ENCODE measurements at places on chromosomes 3 and 15.

- DNase-seq: no peak
These were observed 287.8 kb upstream of the UMPS start for GRCh38 chr3:124442463-124442862.

- no peak for DNase-seq
These were observed 248.3 kb upstream of the CCDC54 start for GRCh38 chr3:107128946-107129345.

DNA sequence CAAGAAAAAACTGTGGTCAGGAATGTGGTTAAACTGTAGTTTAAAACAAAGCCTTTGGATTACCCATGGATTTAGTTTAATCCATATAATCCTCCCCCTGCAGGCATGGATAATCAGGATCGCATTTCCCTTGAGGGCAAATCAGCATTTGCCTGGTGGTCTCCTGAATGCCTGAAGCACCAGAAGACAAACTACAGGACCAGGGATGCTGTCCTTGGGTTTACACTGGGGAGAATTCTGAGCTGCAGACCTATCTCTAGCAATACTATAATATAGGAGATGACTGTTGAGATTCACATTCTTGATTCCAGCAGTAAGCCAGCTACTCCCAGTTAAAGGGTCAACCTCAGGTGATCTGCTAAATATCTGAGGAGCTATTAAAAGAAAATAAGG is 10.6 kb downstream of the PIK3CB start:
- no peak for DNase-seq

- no peak for DNase-seq
These were observed at the start of gene STAB1 for GRCh38 chr3:52494886-52495495. STAB1 (plus strand) TSS chr3:52495338; CDS start chr3:52495414, 76 bp downstream.

GRCh38 chr3:157089455-157090221 is 70.3 kb downstream of the CCNL1 start:
- no peak for DNase-seq

GRCh38 chr3:175495331-175495730 is 636.2 kb downstream of the NAALADL2 start:
- DNase-seq: no peak

GRCh38 chr3:139574026-139574947 is 34.7 kb upstream of the RBP1 start:
- no peak for DNase-seq

GRCh38 chr15:85615930-85616329 is 178.8 kb downstream of the KLHL25 start:
- no peak for DNase-seq

DNA sequence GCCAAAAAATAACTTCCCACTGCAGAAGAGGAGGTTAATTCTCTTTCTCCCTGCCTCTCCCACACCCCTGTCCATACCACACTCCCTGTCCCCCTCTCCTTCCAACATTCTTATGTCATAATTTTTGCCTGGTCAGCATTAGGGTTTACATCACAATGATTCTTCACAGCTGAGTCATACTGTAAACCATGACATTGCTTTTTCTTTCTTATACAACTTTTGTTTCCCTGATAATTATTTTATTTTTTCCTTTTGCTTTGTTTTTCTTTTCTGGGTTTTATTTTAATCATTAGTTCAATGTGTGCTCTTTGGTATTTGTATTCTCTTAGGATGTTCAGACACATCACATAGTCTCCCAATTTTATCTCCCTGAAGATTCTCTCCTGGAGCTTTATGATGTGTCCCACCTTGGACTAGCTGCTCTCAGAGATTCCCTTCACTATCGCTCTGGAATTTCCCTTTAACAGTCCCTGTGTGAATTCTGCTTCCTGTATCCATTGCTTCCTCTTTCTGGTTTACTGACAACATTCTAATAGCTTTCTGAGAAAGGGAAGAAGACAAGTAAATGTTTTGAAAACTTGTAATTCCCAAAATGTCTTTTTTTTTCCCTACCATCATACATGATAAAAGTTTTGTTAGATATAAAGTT is 70.7 kb downstream of the SOX2 start:
- DNase-seq: no peak

- no peak for DNase-seq
These were observed 86.6 kb downstream of the LINGO1 start for GRCh38 chr15:77546050-77546501.

DNA sequence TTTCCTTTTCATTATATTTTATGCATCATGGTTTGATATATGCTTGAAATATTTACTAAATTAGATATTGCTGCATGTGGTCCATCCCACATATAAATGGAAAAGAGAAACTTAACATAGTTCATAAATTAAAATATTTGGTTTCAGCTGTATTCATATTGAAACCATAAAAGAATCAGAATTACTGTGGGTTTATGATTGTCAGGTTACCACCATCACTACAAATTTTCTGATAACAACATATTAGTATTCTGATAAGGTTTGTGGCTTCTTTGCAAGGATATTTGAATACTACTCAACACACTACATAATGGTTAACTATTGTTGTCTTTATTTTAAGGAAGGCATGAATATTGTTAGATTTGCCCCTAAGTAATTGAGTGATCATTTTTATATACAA is 235.5 kb downstream of the UBE2E2 start:
- DNase-seq: no peak

- no peak for DNase-seq
These were observed 798.7 kb downstream of the DIPK2A start for GRCh38 chr3:144770281-144770680.

GRCh38 chr3:108182339-108182738 is 39.9 kb downstream of the IFT57 start:
- DNase-seq: no peak

GRCh38 chr3:161273589-161274218 is 52.6 kb downstream of the NMD3 start:
- no peak for DNase-seq

DNA sequence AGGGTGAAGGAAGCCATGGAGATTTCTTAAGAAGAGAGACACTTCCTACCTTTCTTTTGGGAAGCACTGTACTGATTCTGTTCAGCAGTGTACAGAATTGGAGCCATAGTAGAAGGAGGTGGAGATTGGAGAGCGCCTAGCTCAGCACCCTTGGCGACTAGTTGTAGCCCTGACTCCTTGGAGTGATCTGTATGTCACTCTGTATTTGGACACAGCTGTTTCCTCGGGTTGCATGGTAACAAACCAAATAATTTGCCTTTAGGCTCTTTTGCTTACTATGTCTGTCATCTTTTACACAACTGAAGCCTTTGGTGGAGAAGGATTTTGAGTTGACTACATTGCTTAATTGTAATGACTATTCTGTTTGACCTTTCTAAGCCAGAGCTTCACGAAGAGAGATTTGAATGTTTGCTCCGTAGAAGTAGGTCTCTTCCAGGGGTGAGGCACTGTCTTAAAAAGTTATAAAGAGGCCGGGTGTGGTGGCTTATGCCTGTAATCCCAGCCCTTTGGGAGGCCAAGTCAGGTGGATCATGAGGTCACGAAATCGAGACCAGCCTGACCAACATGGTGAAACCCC is 77.1 kb downstream of the AKAP13 start:
- no peak for DNase-seq

GRCh38 chr15:73319460-73320245 is 49.1 kb downstream of the HCN4 start:
- DNase-seq: no peak

GRCh38 chr3:39372833-39373232 is 10.3 kb upstream of the SLC25A38 start:
- DNase-seq: no peak

GRCh38 chr3:119595639-119596334 is 1.9 kb upstream of the PLA1A start:
- DNase-seq: no peak

DNA sequence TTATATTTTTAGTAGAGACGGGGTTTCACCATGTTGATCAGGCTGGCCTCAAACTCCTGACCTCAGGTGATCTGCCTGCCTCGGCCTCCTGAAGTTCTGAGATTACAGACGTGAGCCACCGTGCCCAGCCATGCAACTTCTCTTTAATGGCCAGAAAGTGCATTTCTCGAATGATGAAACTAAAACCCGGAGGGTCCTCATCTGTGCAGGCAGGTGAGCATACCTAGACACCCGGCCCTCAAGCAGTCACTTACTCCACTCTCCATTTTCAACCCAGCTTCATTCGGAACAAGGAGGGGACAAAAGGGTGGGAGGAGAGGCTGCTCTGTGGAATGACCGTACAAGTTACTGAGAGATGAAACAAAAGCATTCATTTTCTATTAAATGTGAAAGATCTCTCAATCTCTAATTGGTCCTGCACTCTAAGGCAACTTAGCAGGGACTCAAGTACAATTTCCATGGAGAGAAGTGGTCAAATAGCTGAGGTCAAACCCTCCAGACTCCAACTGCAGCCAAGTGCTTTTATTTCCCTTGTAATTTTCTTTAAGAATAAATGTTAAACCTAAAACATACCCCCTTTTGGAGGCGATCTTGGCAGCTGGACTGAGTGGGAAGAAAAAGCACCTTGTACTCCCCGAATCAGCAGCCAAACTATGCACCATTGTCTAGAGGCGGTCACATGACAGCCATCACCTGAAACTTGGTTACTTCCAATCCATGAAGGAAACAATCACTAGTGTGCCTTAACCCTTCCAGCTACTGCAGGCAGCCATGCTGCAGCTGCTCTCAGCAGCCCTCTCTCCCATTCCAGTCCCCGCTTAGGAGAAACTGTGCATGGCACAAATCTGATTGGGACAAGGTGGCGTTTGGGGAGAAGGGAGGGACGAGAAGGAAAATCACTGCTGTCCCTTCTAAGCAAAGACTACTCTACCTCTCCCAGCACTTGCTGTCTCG is 62.2 kb downstream of the VGLL4 start:
- DNase-seq: no peak

DNA sequence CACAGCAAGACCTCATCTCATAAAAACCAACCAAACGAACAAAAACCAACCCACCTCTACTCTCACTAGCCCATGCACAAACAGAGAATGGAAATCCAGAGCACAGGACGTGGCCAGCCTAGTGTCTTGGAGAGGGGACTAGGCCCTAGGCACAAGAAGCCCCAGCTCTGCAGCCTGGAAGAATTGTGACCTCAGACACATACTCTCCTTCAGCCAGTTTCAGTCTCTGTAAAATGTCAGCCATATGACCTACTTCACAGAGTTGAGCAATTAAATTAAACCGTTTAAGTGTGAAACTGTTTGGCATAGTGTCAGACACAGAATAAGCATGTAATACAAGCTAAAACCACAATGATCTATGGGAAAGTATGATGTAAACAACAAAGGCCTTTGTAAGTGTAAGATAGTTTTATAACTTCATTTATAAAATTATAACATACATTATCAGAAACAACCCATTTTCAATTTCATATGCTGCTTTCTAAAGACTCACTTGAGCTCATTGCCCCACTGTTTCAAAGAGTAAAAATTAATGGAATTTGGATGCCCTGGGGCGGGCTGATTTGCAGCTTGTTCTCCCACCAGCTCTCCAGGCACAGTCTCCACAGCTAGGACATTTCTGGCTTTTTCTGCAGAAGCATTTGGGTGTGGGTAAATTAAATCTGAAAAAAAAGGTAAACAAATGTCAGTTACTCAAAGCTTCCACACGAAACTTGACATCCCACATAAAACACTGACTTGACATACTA is 32.9 kb downstream of the TBC1D2B start:
- no peak for DNase-seq

- DNase-seq: no peak
These were observed 291.2 kb upstream of the KCNMB2 start for GRCh38 chr3:178244733-178245709.

DNA sequence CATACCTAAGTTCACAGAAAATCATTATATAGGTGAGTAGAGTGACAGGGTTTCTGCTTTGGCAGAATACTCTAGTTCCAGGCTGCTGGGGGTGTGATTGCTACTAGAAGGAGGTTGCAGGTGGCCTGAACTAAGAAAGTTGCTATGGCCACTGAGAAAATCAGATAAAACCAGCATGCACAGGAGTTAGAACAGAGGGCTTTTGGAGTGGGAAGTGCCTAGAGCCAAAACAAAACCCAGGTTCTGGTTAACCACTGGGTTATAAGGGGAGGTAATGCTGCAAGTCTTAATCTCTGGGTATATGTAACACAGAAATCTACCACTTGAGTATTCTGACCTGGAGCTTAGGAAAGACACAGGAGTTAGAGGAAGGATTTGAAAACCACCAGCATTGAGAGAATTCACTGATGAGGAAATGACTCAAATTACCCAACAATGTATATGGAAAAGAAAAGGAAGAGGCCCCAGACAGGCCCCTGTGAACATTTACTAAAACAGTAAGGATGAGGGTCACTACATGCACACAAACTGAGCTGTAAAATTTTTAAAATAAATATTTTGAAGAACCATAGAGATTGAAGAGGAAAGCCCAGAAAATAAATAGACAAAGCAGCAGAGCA is 60.0 kb downstream of the PLOD2 start:
- no peak for DNase-seq

GRCh38 chr3:194556086-194557056 is 69.6 kb upstream of the ATP13A3 start:
- DNase-seq: no peak

DNA sequence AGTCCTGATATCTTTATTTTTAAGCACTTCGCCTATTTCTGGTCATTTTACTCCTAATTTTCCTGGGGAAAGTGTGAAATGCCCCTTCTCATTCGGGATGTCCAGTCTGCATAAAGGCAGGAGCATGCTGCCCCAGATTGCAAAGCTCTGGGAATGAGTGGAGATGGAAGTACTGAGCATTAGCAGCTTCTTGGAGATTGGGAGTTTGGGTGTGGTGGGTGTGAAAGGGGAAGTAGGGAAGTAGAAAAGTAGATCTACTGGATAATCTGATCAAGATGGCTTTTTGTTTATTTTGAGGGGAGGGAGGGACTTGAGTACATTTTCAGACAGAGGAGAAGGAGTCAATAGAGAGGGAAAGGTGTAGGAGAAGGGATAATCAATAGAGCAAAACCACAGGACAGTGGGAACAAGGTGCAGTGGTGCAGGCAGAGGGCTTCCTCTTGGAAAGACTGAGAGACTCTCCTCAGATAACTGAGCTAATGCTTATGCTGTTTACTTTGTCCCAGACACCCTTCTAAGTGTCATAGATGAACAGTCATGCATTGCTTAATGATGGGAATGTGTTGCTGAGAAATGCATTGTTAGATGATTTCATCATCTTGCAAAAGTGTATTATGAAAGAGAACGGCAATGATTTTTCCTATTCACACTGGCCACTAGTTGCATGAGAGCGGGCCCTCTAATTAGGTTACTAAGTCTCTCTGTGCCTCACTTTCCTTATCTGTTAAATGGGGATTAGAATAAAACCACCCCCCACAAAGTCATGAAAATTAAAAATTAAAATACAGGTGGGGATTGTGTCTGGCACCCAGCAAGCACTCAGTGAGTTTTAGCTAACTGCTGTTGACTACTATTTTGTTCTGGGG is 45.5 kb downstream of the PHLDB2 start:
- DNase-seq: no peak

GRCh38 chr15:57316451-57316850 is 59.9 kb upstream of the CGNL1 start:
- no peak for DNase-seq

DNA sequence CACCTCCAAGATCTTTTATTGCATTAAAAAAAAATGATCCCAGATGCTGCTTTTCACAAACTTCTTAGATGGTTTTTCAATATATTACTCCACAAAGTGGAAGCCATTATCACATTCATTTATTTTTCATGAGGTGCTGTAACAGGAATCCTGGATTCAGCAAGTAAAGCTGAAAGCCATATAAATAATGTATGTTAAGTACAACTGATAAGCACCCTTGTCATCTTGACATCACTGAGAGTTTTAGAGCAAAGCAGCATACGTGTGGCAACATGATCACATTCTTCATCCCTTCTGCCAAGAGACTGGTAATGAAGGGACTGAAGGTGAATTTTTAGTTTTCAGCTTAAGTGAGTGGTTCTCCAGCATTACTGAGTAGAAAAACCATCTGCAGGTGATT is 44.9 kb upstream of the LRRFIP2 start:
- no peak for DNase-seq

GRCh38 chr15:70006259-70007147 is 91.2 kb downstream of the TLE3 start:
- DNase-seq: no peak

Measured in progenitor cell of endocrine pancreas (in vitro differentiated cells).